ENCODE measurements at places on chromosomes 6 and 20.

GRCh38 chr6:41072836-41073202 is at the start of gene NFYA:
Gene NFYA (plus strand): TSS chr6:41072974. CDS start chr6:41079090, 6,116 bp downstream.
- DNase-seq = peak; percentile 100

GRCh38 chr6:145153495-145153894 is 581.8 kb downstream of the EPM2A start:
- no peak for DNase-seq

DNA sequence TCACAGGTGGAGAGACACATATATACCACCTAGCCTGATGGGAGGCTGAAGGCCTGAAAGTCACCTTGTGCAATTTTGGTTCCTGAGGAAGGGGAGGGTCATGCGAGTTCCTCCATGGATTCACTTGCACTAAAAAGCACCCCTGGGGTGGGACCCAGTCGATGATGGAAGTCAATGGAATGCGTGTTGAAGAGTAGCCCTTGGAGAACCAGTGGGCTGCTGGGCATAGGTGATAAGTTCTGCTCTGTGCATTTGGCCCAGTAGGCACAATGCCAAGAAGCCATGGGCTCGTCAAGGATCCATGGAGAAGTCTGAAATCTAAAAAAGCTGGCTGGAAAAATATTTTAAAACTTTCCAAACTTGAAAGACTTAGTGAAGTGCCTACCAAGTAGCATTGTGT is 18.9 kb upstream of the SCRT2 start:
- DNase-seq = no peak

GRCh38 chr6:167879612-167880011 is 52.9 kb downstream of the AFDN start:
- DNase-seq = no peak

- no peak for DNase-seq
These were observed 4.0 kb upstream of the PCK1 start for GRCh38 chr20:57556980-57557274.

GRCh38 chr20:25730862-25731261 is 34.2 kb upstream of the ZNF337 start:
- no peak for DNase-seq

- no peak for DNase-seq
These were observed 3.3 kb upstream of the SLC35B2 start for GRCh38 chr6:44260451-44261297.

GRCh38 chr20:59559863-59560262 is 44.5 kb upstream of the PHACTR3 start:
- DNase-seq = no peak

- no peak for DNase-seq
These were observed 106.2 kb upstream of the MYL9 start for GRCh38 chr20:36435124-36435523.
